Endothelial cell (in vitro differentiated cells): ENCODE measurements at places on chromosomes 16 and 17.

GRCh38 chr16:8848939-8849391, 19.8 kb downstream of the CARHSP1 start:
- DNase-seq: no peak

GRCh38 chr16:85091522-85091910, 20.8 kb downstream of the CIBAR2 start:
- no peak for DNase-seq

DNA sequence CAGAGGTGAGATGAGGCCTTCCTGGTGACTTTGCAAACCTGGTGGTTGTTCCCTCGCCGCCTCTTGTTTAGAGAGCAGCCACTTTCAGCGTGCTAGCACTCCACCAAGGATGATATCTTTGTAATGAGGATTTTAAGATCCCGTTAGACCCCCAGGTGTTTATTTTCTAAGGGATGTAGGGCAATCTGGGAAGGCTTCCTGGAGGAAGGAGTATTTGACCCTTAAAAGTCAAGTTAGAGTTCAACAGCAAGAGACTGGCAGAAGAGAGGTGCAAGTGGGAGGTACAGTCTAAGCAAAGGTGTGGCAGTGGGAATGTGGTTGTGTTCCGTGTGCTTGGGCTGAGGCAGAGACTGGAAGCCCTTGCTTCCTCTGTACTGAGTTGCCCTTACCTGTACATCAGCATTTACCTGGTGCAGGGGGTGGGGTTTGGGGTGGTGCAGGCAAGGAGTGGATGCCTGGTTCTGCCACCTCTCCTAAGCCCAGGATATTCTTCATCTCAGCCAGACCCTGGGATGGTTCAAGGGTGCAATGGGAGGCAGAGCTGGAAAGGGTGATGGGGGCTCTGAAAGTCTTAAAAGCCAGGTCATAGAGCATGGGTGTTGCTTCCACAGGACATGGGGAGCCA, 83.6 kb downstream of the SDR42E1 start:
- no peak for DNase-seq

GRCh38 chr17:48459070-48459844, 29.2 kb upstream of the SKAP1 start:
- no peak for DNase-seq

DNA sequence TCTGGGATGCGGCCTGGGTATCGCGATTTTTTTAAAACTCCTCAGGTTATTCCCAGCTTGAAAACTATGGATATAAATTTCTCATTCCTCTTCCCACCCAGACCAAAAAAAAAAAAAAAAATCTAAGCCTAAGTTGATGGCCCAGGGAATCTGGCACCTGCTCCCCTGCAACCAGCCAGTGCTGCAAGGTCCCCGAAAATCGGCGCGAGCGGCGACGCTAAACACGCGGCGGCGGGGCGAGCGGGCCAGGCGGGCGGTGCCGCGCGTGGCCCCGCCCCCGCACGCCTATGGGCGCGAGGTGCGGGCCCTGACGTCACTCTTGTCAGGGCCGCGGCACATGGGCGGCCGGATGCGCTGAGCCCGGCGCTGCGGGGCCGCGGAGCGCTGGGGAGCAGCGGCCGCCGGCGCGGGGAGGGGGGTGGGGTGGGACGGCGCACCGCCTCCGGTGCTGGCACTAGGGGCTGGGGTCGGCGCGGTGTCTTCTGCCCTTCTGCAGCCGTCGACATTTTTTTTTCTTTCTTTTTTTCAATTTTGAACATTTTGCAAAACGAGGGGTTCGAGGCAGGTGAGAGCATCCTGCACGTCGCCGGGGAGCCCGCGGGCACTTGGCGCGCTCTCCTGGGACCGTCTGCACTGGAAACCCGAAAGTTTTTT, at the start of gene HLF:
HLF (plus strand) TSS at position 316 of the 654 bp plus-strand sequence. CDS start 525 bp downstream, outside the sequence.
- DNase-seq: peak; percentile 54

DNA sequence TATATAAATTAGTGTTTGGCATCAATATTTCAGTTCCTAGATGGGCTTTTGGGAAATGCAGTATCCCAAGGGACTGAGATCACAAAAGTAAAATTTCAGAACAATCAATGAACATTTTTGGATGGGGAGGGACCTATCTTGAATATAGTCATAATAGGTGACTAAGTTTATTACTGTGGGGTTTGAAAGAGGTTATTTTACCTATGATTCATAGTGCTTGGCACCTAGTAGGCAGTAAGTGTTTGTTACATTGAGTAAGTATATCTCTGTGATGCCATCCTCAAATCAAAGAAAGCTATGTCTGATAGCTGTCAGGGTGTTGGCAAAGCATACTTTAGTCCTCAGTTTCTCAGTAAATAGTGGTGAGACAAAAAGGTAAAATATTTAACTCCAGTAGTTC, 36.9 kb downstream of the ZNF207 start:
- no peak for DNase-seq

DNA sequence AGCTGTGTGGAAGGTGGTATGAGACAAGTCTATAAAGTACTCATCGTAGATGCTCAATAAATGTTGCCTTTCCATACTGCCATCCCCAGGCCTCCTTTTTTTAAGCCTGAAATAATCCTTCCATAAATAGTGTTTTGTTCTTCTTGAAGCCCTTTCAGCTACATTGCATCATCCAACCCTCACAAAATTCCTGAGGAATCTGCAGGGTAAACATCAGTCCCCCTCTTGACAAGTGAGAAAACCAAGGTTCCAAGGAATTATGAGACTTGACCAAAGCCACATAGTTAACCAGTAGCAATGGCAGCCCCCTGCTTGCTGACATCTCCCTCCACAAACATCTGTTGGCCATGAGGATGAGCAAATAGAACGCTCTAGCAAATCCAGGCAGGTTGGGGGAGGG, 89.7 kb upstream of the CCL1 start:
- no peak for DNase-seq

GRCh38 chr16:60776281-60776680, 1260.0 kb downstream of the CDH8 start:
- no peak for DNase-seq

- DNase-seq: no peak
Observed at GRCh38 chr17:77501751-77502625, 361.2 kb downstream of the SEC14L1 start.

DNA sequence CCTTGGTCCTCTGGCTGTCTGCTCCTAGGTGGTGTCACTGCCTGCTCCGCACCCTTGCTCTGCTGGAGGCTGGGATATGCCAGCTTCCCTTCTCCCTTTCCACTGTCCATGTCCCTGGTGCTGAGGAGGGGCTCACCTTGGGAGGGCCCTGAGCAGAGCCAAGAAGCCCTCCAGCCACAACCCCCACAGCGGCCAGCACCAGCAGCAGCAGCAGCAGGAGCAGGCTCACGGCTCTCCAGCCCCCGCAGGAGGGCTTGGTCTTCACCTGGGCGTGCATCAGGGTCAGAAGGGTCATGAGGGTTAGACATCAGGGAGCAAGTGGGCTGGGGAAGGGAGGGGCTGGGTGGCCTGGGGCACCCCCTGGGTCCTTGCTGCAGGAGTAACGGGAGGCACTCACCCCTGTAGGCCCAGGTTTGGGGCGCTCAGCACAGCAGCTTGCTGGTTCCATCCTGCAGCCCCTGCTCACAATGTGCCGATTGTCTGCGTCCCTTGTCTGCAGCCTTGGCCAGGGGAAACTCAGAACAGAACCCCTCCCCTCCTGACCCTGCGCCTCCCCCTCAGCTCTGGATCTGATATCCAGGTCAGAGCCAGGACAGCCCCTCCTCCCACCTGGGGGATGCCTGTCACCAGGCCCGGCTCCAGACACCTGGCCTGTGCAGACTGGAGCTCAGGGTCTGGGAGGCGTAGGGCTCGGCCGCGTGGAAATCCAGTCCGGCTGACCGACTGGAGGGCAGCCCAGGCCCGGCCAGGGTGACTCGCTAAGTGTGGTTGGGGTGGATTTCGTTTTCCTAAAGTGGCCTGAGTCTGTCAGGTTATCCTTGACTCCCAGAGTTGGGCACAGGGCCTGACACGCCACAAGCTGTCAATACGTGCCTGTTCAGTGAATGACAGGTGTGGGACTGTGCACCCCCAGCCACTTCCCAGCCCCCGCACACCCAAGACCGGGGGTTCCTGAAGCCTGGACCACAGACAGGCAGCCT, at the start of gene BRICD5:
BRICD5 (minus strand) TSS at position 478 of the 980 bp plus-strand sequence; CDS start at position 448, 30 bp downstream.
- DNase-seq: no peak
